ENCODE measurements at places on chromosomes 7 and 10.

- no peak for DNase-seq
Measured at GRCh38 chr7:157668884-157669767, 332.3 kb downstream of the DNAJB6 start.

DNA sequence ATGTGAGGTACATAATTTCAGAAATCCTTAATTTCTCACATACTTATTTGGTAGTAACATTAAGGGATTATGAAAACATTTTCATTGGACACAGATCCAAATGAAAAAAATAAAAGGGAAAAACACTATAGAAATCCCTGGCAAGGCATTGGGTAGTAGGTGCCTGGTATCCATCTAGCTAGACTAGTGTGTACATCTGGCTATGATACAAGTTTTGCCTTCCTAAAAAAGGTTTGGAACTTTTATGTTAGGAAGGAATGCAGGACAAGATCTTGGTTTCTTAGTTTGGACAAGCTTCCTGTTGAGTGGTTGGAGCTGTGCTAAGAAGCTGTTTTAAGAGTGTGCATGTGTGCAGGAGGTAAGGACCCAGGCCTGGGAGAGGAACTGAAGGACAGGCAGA is 252.3 kb upstream of the GLI3 start:
- DNase-seq, result no peak

DNA sequence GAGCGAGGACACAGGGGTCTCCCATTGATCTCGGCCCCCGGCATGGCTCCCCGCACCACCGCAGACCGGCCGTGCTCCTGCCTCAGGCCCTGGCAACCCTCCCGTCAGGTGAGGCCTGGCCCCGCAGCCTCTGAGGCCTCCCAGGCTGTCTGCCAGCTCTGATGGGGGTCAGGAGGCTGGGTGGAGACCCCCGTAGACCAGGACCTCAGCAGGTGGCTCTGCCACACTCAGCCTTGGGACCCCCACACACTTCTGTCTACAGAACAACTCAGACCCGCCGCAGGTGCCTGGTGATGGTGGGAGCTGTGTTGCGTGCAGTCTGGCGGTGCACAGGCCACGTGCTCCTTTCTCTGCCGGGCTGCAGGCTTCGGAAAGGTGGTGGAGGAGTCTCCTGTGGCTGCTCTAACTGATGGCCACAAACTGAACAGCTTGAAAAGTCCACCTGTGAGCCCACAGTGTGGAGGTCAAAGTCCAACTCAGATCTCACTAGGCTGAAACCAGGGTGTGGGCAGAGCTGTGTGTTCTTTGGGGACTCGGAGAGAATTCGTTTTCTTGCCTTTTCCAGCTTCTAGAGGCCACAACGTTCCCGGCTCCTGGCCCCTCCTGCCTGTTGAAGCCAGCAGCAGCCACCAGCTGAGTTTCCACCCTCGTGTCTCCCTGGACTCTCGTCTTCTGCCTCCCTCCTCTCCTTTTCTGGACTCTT is 62.5 kb downstream of the PWWP2B start:
- DNase-seq, result no peak

DNA sequence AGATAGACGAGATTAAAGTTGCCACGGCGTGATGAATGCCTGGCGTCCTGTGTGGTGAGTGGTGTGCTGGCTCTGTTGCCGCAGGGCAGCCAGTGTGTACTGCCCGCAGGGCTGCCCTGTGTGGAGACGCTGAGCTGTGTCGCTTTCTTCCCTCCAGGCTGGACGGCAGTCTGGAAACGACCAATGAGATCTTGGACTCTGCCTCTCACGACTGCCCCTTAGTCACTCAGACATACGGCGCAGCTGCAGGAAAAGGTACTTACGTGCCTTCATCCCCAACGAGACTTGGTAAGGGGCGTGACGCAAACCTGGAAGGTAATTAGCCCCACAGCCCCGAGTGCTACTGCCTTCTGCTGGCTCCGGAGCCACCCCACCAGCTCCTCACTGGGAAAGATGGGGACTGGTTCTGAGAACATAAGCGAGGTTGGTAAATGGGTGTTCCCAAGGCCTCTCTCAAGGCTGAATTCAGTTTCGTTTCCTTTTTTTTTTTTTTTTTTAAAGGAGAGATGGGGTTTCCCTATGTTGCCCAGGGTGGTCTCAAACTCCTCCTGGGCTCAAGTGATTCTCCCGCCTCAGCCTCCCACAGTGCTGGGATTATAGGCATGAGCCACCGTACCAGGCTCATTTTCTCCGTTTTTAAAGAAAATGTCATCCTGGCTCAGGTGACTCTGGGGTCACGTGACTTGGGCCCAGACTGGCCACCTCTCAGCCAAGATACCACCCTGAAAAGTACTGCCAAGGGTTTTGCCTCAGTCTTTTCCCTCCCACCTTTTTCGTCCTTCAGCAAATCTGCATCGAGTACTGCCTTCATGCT is 39.6 kb downstream of the WIPI2 start:
- no peak for DNase-seq

DNA sequence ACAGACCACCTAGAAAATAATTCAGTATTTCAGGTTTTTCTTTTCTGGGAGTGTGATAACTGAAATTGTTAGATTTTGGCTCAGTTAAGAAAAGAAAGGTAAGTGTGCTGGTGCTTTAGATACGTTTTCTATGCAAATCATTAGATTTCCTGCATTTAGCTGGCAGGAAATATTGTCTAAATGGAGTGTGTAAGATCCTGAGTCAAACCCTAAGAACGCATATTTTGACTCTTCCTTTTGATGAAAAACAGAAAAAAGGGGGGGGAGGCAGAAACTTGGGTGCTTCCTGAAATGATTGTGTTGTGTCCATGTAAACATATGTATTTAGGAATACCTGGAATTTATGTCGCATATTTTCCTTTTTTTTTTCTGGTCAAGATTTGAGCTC is 1.2 kb downstream of the GRK5 start:
- DNase-seq, result no peak

DNA sequence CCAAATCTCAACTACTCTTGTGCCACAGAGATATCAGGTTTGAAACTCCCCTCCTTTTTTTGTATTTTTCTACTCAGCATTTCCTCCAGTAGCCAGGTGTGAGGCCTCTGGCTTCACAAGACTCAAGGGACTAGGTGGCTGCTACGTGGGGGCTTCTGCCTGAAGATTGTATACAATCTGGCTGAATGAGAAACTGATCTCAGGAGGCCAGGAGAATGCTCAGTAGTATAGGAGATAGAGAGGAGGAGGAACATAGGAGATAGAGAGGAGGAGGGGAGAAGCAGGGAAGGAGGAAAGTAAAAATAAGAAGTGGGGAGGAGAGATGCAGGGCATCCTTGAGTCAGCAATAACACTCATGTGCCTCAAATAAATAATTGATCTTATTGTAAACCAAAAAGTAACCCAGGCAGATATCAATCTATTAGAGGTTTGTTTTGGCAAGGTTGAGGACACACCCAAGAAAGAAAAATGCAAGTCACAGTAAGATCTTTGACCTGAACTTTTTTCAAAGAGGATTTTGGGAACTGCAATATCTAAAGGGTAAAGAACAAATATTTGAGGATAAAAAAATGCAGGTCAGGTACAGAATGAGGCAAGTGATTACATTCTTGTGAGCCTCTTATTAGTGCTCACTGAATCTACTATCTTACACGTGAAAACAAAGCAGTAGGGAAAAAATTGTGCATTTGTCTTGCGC is 36.8 kb downstream of the AKR1C8 start:
- no peak for DNase-seq

- no peak for DNase-seq
Measured at GRCh38 chr10:10817609-10818008, 200.1 kb upstream of the CELF2 start.

DNA sequence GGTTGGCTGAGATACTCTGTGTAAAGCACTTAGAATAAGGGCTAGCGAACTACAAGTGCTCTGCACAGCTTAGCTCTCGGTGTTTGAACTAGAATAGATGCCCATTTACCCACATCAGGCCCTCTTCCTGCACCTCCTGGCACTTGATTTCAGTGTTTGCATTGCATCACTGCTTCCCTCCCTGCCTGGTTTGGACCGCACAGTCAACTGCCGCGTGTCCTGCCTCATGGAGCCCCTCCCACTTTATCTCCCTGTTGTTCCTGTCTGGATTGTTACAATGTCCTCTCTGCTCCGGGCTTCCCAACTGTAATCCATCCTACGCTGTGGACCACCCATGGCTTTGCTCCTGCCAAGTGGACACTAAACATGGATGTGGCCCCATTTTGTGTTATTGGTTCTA is 2.3 kb downstream of the FAM107B start:
- no peak for DNase-seq

GRCh38 chr7:110852156-110852940 is 238.6 kb upstream of the LRRN3 start:
- DNase-seq, result no peak

DNA sequence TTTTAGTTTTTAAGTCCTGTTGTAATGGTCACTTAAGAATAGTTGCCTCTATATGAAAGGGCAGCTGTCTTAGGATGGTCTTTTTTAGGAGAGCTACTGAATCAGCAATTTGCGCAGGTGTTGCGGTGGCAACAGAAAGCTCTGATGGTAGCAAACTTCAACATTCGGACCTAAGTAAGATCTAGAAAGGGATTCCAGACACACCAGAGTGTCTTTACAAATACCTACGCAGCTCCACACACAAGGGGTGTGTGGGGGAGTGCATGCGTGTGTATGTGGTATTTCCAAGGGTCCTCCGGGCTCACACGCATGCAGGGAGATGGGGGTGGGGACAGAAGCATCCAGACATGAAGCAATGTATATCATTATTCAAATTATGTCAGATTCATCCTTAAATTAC is 438.6 kb upstream of the MGMT start:
- no peak for DNase-seq

DNA sequence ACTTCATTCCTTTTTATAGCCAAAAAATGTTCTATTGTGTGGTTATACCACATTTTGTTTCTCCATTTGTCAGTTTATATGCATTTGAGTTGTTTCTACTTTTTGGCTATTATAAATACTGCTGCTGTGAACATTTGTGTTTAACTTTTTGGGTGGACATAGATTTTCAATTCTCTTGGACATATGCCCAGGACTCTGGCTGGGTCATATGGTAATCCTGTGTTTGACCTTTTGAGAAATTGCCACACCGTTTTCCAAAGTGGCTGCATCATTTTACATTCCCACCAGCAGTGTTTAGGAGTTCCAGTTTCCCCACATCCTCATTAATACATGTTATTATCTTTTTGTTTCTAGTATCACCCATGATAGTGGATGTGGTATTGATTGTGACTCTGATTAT is 39.4 kb downstream of the CSGALNACT2 start:
- no peak for DNase-seq

- DNase-seq, result no peak
Measured at GRCh38 chr7:2616387-2617324, 15.1 kb upstream of the TTYH3 start.

- no peak for DNase-seq
Measured at GRCh38 chr10:97059006-97059871, 126.5 kb downstream of the SLIT1 start.

All from NCI-H1930 (cell line).